ENCODE measurements at places on chromosomes 3 and 15.

GRCh38 chr15:68252925-68253534 is 23.5 kb upstream of the CLN6 start:
- DNase-seq: no peak

DNA sequence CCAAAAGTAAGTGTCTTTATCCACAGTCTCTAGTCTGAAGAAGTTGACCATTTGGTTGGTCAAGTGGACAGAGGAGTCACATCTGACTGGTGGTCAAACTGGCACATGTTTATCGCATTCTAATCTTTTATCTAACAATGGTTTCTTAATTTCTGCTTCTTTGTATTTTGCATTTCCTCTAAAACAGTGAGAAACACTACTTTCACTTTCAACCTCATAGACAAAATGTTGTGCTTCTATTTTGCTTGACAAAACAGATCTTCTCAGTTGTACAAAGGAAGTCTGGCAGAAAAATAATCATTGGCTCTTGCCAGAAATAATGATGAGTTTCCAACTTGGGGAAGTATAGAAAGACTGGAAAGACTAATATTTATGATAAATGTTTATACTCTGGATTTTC is 103.9 kb downstream of the MME start:
- no peak for DNase-seq

DNA sequence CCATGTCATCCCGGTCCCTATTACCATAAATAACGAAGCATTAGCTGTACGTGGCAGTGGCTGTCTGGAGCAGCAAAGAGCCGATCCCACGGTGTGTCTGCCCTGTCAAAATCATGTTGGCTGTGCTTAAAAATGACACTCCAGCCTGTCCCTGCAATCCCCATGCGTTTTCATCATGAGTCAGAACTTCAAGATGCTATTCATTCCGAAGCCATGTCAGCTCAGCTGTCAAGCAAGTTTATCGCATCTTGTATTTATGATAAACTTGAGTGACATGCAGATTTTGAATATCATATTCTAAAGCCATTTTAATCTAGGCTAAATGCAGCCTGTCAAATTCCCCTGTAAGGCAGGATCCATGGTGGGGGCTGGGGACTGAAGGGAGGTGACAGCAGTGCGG is 152.4 kb downstream of the TJP1 start:
- no peak for DNase-seq

DNA sequence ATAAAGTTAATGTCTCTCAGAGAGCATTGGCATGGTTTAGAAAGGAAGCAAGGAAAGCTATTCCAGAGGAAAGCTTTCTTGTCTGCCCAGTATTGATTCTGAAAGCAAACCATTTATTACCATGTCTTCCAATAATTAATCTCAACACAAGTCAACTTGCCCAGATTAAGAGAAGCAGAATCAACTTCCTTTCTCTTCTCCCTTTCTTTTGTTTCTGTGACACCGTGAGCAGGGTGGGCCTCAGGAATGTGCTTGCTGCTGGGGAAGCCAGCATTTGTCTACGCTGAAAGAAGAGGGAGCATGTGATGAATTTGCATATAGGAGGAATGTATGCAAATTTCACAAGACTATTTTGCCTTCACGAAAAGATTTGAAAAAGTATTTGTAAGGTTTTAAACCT is 368.6 kb upstream of the ROPN1 start:
- no peak for DNase-seq

- no peak for DNase-seq
Measured at GRCh38 chr15:42604894-42605744, 29.7 kb downstream of the STARD9 start.

GRCh38 chr15:52098323-52098722 is 14.3 kb downstream of the BCL2L10 start:
- DNase-seq: no peak

GRCh38 chr3:52438579-52439425 is 6.1 kb downstream of the SEMA3G start:
- DNase-seq: no peak

DNA sequence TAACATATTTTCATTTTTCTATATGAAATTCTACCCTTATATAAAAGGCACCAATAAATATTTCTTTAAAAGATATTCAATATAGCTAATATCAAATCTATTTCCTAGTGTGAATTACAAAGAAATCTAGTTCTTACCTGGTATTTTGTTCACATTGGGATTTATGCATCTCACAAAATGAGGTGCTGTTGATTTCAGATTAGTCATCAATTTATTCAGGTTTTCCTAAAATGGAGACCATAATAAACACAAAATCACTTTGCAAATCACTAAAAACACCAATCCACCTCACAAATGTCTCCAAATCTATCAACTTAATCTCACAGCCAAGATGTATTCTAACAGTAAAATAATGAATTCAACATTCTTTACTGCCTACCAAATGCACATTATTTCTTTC is 51.2 kb downstream of the MYH15 start:
- DNase-seq: no peak

DNA sequence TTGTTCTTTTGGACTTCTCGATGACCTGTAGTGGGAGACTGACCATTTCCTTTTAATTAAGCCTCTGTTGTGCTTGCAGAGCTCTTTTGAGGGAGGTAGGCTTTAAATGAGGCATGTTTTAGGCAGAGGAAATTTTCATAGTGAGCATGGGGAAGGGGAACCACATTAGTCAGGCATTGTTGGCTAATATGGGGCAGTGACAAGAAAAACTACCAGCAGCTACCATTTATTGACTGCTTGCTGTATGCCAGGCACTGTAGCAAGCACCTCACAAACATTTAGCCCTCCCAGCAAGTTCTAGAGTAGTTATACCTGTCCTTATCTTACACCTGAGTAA is 10.9 kb downstream of the ATG7 start:
- no peak for DNase-seq

GRCh38 chr3:126288314-126288713 is 68.9 kb downstream of the KLF15 start:
- no peak for DNase-seq

GRCh38 chr3:58068122-58068809 is 60.0 kb downstream of the FLNB start:
- no peak for DNase-seq

DNA sequence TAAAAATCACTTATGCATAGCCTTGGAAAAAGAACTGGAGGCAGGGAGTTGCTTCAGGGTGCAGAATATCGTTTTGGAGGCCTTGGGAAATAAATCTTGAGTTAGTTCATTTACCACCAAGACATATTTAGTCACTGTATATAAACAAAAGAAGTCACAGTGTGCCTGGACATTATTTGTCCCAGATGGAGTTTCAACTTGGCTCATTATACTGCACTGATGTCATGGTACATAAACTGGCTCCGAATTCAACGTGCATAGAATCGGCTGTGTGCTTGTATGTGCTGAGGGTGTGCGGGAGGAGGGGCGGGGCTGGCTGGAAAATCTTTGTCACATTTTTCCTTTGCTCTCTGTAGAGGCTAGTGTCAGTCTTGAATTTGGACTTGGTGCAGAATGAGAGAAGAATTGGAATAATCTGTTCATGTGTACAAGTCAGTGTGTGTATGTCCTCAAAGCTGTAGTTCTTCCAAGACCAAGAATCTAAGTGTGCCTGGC is 86.6 kb downstream of the FNDC3B start:
- DNase-seq: no peak

Measured in stimulated activated CD4-positive, alpha-beta T cell treated with anti-CD3 and anti-CD28 coated beads, Interleukin-12 subunit alpha, Interleukin-12 subunit beta, amount 100 ng/mL, for 24 hours (primary cell).